Body of pancreas (tissue), 4 donors: ENCODE measurements at places on chromosomes 13 and 19. TPM values are rescaled to one million over a fixed set of nuclear protein-coding genes. Genes with fewer than 3 reads are reported as not detected.

Gene HSD17B14
- 2.1 TPM for total RNA-seq

Gene MCEMP1
- not detected for total RNA-seq

GRCh38 chr13:25232937-25233515, 54.3 kb downstream of the MTMR6 start:
- DNase-seq: no peak

DNA sequence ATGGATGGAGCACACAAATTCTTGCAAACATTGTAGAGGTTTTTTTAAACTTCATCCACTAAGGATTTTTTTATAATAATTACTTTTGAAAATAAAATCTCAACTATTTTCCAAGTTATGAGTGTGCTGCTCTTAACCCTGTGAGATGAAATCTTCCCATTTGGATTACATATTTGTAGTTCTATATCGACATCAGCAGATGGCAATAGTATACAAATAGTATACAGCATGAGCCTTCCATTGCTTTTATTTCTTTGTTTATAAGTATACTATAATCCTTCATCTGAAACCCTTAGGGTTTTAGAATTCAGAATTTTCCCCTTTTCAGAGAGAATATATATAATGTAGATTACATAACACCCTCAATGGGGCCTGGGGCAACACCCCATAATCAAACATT, 70.5 kb downstream of the GJA3 start:
- DNase-seq: no peak

Gene LENG9
- total RNA-seq: 21.8 TPM

DNA sequence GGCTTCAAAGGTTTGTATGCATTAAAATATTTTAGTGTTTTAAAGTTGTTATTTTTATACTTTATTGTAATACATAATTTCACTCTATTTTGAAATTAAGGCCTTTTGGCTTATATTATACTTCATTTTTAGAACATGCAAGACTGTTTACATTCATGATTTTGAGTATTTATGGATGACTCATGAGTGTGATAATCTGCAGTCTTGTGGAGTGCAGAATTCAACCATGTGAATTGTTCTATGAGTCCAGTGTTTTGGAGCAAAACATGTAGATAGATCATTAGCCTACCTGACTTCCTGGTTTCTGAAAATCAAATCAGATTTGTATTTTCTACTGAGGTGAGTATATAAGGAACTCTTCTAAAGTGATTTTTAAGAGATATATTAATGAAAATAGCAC, 241.8 kb downstream of the PCCA start:
- no peak for DNase-seq

Gene SIGLEC12
- total RNA-seq: not detected

DNA sequence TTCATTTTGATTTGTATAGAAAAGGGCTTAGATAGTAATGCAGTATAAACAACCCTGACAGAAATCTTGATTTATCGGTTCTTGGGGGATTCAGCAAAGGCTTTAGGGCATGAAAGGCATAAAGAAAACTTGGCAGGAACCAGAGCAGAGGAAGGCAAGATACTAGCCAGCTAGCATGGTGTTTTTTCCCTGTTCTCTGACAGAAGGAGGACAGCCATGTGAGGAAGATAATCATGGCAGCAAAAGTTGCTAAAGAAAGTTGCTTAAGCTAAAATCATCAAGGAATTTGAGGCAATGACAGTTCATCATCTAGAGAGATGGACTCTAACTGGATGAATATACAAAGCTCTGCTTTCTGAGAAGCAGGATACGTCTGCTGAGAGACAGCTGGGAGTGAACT, 294.1 kb downstream of the KCNRG start:
- DNase-seq: no peak

DNA sequence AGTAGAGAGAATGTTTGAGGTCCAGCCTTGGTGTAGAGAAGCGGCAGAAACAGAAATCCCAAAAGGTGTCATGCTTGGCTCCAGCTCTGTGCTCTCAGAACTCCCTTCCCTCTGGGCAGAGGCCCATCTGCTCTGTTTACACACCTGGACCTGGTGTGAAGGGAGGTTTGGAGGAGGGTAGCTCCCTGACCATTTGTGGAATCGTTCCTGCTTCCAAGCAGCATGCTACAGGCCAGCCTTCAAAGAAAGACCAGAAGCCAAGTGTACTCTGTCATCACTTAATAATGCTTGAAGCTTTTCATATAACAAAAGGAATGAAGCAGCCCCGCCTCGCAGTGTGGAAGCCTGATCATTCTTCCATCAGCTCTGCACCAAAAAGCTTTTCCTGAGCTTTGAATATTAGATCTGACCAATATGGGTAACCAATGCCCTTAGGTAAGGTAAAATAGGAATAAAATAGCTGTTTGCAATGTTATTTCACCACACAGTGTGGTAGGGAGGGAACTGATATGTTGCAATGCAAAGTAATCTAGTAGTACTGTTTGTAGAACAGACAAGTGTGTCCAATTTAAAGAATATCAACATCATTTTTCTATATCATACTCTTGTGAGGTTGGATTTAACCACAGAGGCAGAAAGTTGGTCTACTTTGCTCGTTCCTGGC, 63.3 kb downstream of the ZIC5 start:
- DNase-seq: peak; percentile 82

DNA sequence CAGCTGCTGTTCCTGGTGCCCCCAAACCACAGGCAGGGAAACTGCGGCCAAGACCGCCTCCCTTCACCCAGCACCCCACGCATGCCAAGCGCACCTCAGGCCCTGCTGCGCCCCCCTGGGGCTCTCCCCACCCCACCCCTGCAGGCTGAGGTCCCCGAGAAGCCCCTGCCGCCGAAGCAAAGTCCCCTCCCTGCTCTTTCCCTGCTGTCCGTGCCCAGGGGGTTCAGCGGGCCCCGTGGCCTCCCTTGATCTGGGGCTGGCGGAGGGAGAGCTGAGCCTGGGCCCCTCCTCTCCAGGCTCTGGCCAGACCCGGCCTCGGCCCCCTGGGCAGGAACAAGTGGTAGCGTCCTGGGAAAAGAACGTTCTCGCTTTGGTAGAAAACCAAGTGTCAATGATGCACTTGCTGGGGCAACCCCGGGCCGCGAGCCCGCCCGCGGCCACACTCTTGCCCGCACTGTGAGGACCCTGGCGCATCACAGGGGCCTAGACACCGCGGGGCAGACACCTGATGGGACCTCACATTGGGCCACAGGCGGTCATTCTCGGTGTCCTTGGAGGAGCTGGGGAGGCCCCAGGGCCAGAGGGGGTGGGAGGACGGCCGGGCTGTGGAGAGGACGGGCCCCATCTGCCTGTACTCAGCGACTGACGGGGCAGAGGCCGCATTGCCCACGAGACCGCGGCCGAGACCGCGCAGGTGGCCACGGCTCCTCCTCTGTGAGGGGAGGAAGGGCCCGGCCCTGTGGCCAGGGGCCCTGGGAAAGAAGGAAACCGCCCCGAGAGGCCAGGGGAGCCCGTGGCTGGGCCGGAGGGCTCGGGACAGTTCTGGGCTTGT, 29.0 kb downstream of the GPX4 start:
- no peak for DNase-seq

DNA sequence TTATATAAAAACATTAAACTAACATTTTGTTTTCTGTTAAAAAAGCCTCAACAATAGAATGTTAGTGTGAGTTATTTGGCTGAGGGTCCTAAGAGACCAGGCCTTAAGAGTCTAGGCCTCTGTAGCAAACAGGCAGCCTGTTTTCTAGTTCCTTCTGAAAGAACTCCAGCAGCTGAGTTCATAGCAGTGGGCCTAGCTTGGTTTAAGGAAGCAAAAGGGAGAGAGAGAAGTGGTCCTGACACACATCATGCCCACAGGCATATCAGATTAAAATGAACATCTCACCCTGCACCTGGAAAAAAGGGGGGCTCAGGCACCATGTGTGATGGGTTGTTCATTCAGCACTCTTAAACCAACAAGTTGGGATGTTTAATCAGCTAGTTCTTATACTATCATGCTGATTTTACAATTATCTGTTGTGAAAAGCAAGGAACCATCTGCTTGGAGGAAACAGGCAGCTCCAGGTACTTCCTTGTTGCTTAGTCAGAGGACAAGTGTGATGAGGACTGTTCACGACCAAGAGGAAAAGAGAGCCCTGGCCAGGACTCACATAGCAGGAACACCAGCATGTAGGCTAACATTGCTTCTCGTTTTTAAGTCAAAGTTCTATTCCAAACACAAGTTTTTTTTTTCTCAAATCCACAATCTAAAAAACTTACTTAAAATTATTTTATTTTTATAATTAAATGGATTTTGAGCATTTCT, 81.3 kb upstream of the FRY start:
- DNase-seq: peak; percentile 24

- DNase-seq: no peak
These were observed 4.9 kb downstream of the CCDC122 start for GRCh38 chr13:43874504-43875092.

DNA sequence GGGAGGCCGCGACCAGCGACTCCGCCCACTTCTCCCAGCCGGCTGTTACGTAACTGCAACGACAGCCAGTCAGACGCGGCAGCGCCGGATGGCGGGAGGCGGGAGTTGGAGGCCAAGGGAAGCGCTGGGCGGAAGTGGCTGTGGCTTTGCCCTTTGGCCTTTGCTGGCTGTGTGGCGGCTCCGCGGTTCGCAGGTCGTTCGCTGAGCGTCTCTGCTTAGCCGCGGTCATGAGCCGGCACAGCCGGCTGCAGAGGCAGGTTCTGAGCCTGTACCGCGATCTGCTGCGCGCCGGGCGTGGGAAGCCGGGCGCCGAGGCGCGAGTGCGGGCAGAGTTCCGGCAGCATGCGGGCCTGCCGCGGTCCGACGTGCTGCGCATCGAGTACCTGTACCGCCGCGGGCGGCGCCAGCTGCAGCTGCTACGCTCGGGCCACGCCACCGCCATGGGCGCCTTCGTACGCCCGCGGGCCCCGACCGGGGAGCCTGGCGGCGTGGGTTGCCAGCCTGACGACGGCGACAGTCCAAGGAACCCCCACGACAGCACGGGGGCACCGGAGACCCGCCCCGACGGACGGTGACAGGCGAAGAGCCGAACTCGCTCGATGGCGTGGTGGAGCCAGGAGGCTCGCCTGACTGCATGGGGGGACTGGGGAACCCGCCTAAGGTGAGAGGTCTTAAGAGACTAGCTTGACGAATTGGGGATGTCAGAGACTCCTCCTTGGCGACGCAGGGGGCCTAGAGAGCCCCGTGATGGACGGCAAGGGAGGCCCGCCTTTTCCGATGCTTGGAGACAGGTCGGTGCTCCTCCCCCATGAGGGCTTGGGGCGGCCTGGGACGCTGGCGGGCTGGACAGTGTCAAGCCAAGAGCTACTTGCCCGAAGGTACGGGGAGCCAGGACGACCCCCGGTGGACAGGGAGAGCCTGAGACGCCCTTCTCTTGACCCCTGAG, at the start of gene SDHAF1:
Gene SDHAF1, plus strand, starts transcription at position 141 of the 946 bp plus-strand sequence. Its CDS starts 87 bp downstream, at position 228.
- DNase-seq: peak; percentile 97

DNA sequence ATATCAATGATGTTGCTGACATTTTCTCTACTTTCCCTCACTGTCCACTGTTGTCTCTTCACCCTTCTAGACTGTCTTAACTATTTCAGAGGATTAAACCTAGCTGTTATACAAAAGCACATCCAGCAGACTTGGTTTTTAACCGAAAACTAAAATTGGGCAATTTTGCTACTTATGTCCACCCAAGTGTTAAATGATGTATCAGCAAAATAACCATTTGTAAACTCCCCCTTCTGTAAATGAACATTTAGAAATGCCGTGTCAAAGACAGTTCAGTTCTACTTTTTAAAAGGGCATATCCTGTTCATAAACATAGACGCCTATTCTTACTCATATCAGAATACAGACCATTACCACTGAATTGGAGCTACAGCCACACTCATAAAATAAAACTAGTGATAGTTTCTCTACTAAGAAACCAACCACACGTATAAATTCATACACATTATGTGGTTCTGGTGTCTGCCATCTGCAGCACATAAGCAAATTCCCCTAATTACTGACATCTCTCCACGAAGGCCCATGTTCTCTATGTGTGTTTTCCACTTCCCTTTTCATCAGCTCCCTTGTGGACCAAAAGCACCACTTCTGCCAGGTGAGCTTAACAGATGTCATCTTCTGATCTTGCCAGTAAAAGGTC, 1091.8 kb downstream of the PCDH9 start:
- DNase-seq: no peak

DNA sequence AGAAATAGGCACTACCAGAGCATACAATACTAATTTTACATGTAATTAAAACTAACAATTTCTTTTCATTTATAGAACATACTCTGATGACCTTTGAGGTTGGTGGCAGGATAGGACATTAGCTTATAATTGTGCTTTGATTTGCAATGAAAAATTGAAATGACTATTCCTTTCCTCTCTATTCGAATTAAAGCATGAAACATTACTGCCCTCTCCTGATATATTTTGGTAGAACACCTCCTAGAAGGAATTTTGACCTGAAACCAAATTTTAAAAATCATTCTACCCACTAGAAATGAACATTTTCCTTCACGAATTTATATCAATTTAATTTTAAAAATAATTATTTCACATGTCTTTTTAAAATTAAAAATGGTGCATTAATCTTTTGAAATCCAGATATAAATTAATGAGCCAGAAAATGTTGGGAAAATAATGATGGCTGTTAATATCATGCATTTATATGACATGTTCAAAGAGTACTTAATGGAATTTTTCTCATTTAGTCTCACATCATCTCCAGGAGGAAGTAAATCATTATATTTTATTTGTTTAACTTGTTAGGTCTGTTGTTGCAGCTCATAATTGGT, 556.3 kb upstream of the ARGLU1 start:
- no peak for DNase-seq

Gene PSMD8
- total RNA-seq: 68.7 TPM

Gene FCER2
- total RNA-seq: not detected

- DNase-seq: peak; percentile 93
These were observed 1.9 kb downstream of the KLF1 start for GRCh38 chr19:12884926-12885748.

DNA sequence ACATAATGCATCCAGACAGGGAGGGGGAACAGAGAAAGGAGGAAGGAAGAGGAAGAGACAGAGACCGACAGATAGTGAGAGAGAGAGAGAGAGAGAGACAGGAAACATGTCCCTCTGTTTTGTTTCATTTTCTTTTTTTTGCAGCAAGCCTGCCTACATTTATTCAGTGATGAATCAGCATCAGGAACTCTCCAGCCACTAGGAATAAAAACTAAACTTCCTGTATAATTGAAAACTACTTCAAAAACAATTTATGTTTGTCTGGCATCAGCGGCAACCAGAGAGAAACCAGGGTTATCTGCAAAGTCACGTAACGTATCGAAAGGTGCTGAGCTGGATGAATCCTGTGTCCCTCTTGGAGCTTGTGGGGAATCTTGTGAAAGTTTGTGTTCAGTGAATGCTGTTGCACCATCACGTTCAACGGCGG, 148.6 kb upstream of the SOX21 start:
- DNase-seq: no peak

GRCh38 chr19:8251025-8251472, 41.9 kb downstream of the CERS4 start:
- DNase-seq: peak; percentile 75

- peak; percentile 98 for DNase-seq
These were observed 5.9 kb upstream of the GDF15 start for GRCh38 chr19:18379803-18380747.

- no peak for DNase-seq
These were observed 11.8 kb downstream of the VSTM2B start for GRCh38 chr19:29537601-29538000.

- DNase-seq: no peak
These were observed 42.1 kb downstream of the STK24 start for GRCh38 chr13:98534821-98535220.

- DNase-seq: no peak
These were observed 56.0 kb downstream of the ZNF536 start for GRCh38 chr19:30428092-30428680.

- DNase-seq: peak; percentile 91
These were observed 5.1 kb downstream of the CD37 start for GRCh38 chr19:49340069-49340864.

Gene FAM124A
- total RNA-seq: 2.0 TPM
